ENCODE measurements at places on chromosomes 12 and 14. TPM values are rescaled to one million over a fixed set of nuclear protein-coding genes. Genes with fewer than 3 reads are reported as not detected.

RD3L gene
- total RNA-seq, result not detected

SDSL gene
- total RNA-seq, result 9.1 TPM

KLRF1 gene
- not detected for total RNA-seq

CYP46A1 gene
- not detected for total RNA-seq

TEAD4 gene
- 34.2 TPM for total RNA-seq

CACNA1C gene
- not detected for total RNA-seq

HOTAIR gene
- total RNA-seq, result 4.4 TPM

CCDC85C gene
- 29.9 TPM for total RNA-seq

SMIM41 gene
- total RNA-seq, result not detected

TMEM253 gene
- 0.31 TPM for total RNA-seq

KNTC1 gene
- 16.1 TPM for total RNA-seq

PLA2G1B gene
- total RNA-seq, result not detected

BCL2L14 gene
- not detected for total RNA-seq

CCDC177 gene
- not detected for total RNA-seq

CD69 gene
- total RNA-seq, result not detected

OTX2 gene
- not detected for total RNA-seq

LIN7A gene
- total RNA-seq, result not detected

RASAL1 gene
- 0.04 TPM for total RNA-seq

SERPINA10 gene
- not detected for total RNA-seq

TAS2R31 gene
- 0.39 TPM for total RNA-seq

LRRC23 gene
- total RNA-seq, result 4.1 TPM

TAS2R42 gene
- not detected for total RNA-seq

EML1 gene
- total RNA-seq, result 2.2 TPM

MNAT1 gene
- 78.4 TPM for total RNA-seq

LPAR5 gene
- 15.7 TPM for total RNA-seq

ZNF385A gene
- 37.4 TPM for total RNA-seq

CATSPERB gene
- total RNA-seq, result not detected

OTUB2 gene
- total RNA-seq, result 2.4 TPM

LHX5 gene
- 1.2 TPM for total RNA-seq

IL26 gene
- total RNA-seq, result not detected

ACADS gene
- total RNA-seq, result 8.5 TPM

IGF1 gene
- not detected for total RNA-seq

PITPNM2 gene
- total RNA-seq, result 4.1 TPM

CFAP54 gene
- total RNA-seq, result 0.57 TPM

OAS2 gene
- total RNA-seq, result 3.5 TPM

PLEKHD1 gene
- not detected for total RNA-seq

KRT6C gene
- total RNA-seq, result 11.7 TPM

TBX5 gene
- not detected for total RNA-seq

All from hair follicular keratinocyte (primary cell).